Muscle of back (tissue), 13 donors: ENCODE measurements at places on chromosomes 12 and 14.

GRCh38 chr14:24310646-24311604 lies at the start of gene LTB4R:
Gene LTB4R, plus strand, starts transcription at chr14:24311502. Its CDS starts 4,150 bp downstream, at chr14:24315652.
- peak; percentile 92 for DNase-seq

DNA sequence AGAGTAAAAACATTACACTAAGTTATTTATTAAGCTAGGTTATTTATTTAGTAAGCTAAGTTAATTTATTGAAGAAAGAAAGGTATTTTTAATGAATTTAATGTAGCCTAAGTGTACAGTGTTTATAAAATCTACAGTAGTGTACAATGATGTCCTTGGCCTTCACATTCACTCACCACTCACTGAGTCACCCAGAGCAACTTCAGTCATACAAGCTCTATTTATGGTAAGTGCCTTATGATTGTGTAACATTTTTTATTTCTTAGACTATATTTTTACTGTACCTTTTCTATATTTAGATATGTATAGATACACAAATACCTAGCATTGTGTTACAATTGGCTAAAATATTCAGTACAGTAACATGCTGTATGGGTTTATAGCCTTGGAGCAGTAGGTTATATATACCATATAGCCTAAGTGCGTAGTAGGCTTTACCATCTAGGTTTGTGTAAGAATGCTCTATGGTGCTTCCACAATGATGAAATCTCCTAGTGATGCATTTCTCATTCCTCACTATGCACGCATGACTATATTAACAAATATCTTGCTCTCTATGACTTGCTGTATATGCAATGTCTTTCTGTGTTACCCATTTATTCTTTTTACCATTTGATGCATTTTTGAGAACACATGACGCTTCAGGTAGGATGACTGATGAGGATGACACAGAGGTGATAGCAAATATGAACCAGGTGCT lies 309.6 kb upstream of the ATXN7L3B start:
- DNase-seq, result no peak

DNA sequence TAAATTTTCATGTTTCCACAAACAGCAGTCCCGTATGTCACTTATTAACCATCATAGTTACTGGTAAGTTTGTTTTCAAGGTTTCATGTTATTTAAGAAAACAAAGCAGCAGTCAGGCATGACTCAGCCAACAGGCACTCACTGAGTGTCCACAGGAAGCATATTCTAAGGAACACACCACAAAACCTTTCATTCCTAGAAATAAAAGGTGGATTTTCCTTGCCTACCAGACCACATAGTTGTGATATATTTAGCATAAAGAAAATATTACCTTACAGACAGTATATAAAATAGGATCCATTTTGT lies 143.3 kb upstream of the AVPR1A start:
- peak; percentile 52 for DNase-seq

DNA sequence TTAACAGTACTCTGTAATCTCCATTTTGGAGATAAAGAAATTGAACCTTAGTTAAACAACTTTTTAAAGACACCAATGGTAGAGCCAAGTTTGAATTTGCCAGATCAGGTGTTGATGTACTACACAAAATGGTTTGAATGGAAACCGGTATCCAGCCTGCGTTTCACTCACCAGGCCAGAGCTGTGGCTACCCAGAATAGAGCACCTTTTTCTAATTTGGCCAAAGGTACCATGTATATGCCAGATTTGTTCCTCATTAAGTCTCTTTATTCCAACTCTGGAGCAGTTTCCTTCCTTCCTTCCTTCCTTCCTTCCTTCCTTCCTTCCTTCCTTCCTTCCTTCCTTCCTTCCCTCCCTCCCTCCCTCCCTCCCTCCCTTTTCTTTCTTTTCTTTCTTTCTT lies 39.3 kb downstream of the PALS1 start:
- no peak for DNase-seq

GRCh38 chr12:4030929-4031702 lies 157.9 kb upstream of the PARP11 start:
- peak; percentile 92 for DNase-seq

GRCh38 chr12:1102791-1103450 lies 111.9 kb downstream of the ERC1 start:
- DNase-seq, result no peak

DNA sequence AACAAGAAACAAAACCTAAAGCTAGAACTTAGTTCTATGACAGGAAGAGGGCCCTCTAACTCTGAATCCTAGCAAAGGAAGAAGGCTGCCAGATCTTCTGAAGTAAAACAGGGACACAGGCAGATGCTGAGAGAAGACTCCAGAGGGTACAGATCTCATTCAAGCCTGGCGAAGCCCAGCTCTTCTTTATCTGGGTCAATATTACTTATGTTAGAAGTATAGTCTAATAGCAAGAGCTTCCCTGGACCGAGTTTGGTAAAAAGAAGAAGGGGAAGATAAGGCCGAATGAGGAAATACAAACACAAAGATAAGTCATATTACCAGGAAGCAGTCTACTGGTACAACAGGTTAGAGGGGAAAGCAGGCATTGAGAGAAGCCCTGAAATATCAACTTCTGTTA lies 79.9 kb upstream of the CCDC91 start:
- DNase-seq, result no peak

- DNase-seq, result peak; percentile 8
Measured at GRCh38 chr12:95413576-95413975, 60.4 kb upstream of the METAP2 start.

GRCh38 chr14:32985866-32986265 lies 47.2 kb downstream of the NPAS3 start:
- DNase-seq, result no peak

DNA sequence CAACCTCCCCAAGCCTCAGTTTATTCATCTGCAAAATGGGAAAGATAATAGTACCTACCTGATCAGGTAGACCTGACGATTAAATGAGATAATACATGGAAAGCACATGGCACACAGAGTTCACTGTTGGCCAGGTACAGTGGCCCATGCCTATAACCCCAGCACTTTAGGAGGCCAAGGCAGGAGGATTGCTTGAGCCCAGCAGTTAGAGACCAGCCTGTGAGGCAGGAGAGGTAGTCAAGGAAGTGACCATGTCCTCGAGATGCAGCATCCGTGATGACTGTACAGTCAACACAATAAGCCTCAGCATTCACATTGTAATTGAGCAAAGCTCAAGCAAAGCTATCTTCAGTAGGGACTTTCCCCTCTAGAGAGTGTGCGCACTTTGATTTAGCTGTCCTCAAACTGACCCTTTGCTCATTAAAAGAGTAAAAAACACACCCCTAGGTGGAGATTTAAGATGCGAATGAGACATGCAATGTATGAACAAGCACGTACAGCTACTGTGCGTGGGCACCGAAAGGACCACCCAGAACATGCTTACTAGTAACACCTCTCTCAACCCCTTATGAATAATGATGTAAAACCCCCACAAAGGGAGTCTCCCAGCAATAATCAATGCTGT lies 9.9 kb downstream of the ISCU start:
- no peak for DNase-seq

GRCh38 chr12:113246478-113247122 lies 25.3 kb downstream of the TPCN1 start:
- no peak for DNase-seq

- no peak for DNase-seq
Measured at GRCh38 chr14:70995671-70996070, 88.4 kb downstream of the PCNX1 start.

GRCh38 chr12:77821699-77822203 lies 8.9 kb upstream of the NAV3 start:
- DNase-seq, result no peak

GRCh38 chr14:23143911-23144310 lies 24.9 kb upstream of the CEBPE start:
- DNase-seq, result no peak

DNA sequence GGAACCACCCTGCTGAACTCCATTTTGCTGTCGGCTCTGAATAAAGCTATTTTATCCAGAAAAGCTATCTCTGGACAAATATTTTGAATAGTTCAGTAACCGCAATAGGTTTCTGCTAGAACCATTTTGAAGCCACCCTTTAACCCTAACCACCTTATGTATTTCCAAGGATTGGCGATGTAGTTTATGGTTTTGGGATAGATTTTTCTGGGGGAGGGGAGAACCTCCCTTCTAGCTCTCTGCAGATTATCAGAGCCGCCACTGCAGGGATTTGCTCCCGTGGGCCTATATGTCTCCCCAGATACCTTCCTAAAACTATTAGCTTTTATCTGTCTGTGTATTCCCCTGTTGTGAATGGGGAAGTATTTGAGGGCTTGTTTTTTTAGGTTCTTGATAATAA lies 1.8 kb upstream of the TUBA1B start:
- no peak for DNase-seq

DNA sequence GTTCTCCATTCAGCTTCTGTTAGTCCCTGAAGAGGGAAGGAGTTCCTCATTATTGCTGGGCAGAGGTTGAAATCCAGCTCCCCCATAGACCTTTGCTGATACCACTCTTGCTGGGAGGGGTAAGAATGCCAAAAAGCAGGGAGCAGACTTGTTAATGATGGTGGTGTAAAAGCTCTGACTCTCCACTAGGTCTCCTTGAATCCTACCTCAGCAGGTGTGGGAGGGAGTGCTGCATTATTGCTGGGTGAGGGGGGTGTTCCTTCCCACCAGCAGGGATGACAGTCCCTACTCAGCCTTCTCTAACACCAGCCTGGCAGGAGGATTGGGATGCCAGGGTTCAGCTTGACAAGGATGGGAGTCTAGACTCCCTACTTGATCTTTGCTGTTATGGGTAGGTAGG lies 185.8 kb upstream of the NOS1 start:
- DNase-seq, result no peak

- DNase-seq, result no peak
Measured at GRCh38 chr14:38405851-38406635, 150.2 kb upstream of the CLEC14A start.

- DNase-seq, result no peak
Measured at GRCh38 chr12:120687578-120688289, 785 bp downstream of the MLEC start.

DNA sequence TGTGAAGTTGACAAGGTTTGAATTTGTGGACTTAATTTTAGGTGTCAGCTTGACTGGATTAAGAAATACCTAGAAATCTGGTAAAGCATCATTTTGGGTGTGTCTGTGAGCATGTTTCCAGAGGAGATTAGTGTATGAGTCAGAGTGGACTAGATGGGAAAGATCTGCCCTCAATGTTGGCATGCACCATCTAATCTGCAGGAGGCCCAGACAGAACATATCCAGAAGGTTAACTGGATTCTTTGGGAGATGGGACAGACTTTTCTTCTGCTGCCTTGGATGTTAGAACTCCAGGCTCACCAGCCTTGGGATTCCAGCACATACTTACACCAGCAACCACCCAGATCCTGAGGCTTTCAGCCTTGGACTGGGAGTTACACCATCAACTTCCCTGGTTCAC lies 14.1 kb downstream of the SGPP1 start:
- DNase-seq, result no peak

DNA sequence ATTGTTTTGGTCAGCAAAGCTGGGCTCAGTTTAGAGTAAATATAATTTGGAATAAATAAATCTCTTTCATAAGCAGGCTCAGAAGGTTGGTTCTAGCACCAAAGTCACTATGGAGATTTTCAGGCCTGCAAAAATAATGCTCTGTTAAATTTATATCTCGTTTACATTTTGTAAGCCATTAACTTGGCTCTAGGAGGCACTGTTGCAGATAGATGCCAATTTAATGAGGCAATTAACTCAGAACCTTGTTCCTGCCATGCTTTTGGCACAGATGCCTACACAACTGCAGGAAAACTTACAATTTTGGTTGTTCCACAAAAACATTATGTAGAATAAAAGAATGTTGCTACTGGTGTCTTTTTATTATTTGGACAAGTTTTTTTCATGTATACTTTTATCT lies 428.1 kb downstream of the FLRT2 start:
- DNase-seq, result no peak

GRCh38 chr14:55243386-55243785 lies 27.8 kb upstream of the FBXO34 start:
- no peak for DNase-seq

DNA sequence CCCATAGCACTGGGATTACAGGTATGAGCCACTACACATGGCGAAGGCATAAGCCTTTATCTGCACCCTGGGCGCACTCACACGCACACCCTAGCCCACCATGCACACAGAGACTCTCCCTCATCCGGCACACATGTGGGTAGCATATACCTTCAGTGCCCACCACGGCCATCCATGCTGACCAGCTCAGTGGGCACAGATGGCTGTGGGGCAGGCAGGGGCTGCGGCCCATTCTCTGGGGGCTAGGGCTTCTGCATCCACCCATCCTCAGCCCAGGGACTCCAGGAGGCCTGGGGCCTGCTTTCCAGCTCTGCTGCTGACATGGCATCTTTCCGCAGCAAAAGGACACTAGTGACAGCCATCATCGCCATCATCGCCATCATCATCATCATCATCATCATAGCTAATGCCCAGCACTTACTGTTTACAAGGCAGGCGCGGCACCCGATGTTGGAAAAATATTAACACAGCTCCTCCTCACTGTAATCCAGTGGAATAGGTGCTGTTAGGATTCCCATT lies 111.2 kb downstream of the NCOR2 start:
- no peak for DNase-seq

- no peak for DNase-seq
Measured at GRCh38 chr12:2930865-2931264, 28.3 kb upstream of the TEAD4 start.

- DNase-seq, result no peak
Measured at GRCh38 chr12:107631715-107632114, 53.9 kb upstream of the PWP1 start.

- DNase-seq, result no peak
Measured at GRCh38 chr14:32354716-32355115, 25.6 kb downstream of the AKAP6 start.

DNA sequence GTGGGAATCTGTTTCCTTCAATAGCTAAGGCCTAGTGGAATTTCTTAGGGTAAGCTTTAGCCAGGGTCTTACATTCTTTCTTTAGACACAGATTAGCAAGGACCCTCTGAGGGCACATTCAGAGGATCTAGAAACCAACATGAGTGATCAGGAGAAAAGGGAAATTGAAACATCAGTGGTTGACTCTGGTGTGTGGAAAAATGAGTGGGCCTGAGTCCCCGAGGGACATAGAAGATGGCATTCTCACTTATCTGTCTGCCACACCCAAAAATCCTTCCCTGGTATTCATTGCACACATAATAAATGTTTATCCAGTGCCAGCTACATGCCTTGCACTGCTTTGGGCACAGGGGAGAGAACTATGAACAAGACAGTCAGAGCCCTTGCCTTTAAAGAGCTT lies 82.9 kb downstream of the SSPN start:
- no peak for DNase-seq

DNA sequence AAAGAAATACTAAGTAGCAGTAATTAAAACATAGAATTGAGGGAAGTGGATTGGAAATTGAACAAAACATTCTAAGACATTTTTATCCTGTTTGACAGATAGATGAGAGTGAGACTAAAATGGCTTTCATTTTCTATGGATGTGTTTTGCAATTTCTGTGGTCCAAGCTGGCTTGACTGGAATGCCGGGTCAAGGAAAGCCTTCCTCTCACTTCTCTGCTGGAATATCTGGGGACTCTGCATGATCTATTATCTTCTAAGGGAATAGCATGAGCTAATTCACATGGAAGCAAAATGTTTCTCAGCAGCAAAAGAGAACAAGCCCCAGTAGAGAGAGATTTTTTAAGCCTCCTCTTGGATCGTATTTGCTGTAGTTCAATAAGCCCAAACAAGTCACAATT lies 407.9 kb upstream of the ATXN7L3B start:
- no peak for DNase-seq

- DNase-seq, result peak; percentile 42
Measured at GRCh38 chr12:2410496-2410895, 357.7 kb downstream of the CACNA1C start.

GRCh38 chr12:45184147-45184963 lies 31.5 kb upstream of the ANO6 start:
- DNase-seq, result no peak

- no peak for DNase-seq
Measured at GRCh38 chr14:36477266-36477665, 42.8 kb downstream of the NKX2-1 start.

- no peak for DNase-seq
Measured at GRCh38 chr14:52013984-52014600, 24.7 kb downstream of the RTRAF start.
